Forelimb muscle (tissue), 1 donor: ENCODE measurements at places on chromosomes 13 and 19. TPM values are rescaled to one million over a fixed set of nuclear protein-coding genes. Genes with fewer than 3 reads are reported as not detected.

DNA sequence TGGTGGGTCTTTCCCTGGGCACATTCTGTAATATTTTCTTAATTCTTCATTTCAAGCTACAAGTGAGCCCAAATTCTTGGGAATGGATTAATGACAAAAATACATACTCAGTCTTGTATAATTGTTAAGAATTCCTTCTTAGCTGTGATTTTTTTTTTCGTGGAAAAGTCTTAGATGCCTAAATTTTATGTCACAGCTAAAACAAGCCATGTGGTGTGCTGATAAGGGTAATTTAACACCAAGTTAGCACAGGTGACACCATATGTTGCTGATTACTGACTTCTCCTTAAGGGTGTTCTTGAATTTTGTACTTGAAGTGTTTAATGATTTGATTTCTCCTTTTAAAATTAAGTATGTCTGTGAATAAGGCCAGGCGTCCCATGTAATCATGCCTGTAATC lies 29.3 kb downstream of the WDFY2 start:
- no peak for DNase-seq

DNA sequence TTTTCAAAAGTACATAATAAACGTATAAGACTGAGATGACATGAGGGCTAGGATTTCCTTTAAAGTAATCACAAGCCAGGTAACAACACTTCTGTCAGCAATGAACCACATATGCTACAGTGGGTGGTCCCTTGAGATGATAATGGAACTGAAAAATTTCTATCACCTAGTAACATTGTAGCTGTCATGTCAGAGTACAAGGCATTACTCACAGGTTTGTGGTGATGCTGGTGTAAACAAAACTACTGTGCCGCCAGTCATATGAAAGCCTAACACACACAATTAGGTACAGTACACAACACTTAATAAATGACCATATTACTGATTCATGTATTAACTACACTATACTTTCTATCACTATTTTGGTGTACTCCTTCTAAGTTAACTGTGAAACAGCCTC lies 36.8 kb downstream of the MIPEP start:
- DNase-seq, result no peak

DNA sequence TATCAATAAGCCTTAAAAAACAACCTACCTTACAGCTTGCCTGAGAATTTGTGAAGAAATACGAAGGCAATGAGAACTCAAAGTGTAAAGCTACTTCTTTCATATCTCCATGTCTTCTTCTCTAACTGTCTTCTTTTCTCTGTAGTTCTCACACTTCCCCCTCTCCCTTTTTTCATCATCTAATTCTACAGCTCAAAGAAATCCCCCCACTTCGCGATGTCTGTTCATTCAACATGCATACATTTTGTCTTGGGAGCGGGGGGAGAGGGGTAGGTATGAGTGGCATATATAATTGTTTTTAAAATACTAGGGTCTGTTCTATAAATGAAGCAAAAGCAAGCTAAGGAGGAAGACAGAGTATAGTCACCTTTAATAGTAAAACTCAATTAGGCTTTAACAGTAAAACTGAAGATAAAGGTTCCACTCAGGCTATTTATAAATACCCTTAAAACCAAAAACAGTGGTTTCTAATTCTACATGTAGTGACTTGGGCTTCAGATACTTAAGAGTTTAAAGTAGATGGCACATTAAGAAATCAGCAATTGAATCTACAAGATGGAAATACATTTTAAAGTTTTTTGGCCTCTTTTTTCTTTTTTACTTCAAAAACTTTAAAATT lies 106.9 kb downstream of the KLF12 start:
- DNase-seq, result no peak

DNA sequence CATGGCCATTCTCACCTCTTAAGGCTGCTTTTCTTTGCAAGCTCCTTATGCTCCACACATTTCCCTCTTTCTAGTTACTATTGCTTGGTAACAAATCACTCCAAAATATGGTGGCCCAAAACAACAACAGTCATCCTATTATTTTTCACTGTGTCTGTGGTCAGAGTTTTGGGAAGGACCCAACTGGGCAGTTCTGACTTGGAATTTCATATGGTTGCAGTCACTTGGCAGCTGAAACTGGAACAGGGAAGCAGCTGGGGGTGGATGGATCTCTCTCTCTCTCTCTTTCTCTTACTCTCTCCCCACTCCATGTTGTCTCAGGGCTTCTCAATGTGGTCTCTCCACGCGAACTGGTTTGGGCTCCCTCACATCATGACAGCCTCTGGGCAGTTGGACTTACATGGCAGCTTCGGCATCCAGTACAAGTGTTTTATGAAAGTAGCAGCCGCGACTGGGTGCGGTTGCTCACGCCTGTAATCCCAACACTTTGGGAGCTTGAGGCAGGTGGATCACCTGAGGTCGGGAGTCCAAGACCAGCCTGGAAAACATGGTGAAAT lies 39.6 kb downstream of the NUMBL start:
- no peak for DNase-seq

DNA sequence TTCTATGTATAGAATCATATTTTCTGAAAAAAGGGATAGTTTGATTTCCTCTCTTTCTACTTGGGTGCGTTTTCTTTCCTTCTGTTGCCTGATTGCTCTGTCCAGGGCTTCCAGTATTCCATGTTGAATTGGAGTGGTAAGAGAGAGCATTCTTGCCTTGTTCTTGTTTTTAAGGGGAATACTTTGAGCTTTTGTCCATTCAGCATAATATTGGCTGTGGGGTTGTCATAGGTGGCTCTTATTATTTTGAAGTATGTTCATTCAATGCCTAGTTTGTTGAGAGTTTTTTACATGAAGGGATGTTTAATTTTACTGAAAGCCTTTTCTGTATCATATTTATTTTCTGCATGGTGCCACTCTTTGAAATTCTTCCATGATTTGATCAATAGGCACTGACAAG lies 173.5 kb upstream of the IRS2 start:
- DNase-seq, result no peak

- DNase-seq, result no peak
Observed at GRCh38 chr19:13637664-13638063, 126.7 kb upstream of the MRI1 start.

DNA sequence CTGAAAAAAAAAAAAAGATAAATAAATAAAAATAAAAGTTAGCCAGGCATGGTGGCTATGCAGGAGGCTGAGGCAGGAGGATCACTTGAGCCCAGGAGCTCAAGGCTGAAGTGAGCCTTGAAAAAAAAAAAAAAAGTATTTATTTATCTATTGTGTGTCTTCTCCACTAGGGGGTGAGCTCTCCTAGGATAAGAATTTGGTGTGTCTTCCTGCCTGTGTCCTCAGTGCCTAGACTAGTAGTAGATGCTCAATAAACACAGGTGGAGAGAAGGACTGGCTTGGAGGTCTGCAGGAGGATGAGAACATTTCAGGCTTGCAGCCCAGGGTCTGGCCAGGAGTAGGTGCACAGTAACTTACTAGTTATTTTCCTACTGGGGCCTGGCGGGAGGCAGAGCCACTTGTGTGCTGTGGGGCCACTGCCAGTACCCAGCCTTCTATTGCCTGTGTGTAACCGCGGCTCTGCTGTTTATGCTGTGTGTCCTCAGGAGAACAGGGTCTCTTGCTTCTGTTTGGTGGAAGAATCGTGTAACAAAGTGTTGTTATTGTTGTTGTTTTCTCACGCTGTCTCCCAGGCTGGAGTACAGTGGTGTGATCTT lies 5.4 kb downstream of the LMTK3 start:
- no peak for DNase-seq

GRCh38 chr13:59488436-59488835 lies 675.3 kb downstream of the DIAPH3 start:
- DNase-seq, result no peak

- no peak for DNase-seq
Observed at GRCh38 chr19:35160629-35161433, 6.3 kb downstream of the FXYD5 start.

DNA sequence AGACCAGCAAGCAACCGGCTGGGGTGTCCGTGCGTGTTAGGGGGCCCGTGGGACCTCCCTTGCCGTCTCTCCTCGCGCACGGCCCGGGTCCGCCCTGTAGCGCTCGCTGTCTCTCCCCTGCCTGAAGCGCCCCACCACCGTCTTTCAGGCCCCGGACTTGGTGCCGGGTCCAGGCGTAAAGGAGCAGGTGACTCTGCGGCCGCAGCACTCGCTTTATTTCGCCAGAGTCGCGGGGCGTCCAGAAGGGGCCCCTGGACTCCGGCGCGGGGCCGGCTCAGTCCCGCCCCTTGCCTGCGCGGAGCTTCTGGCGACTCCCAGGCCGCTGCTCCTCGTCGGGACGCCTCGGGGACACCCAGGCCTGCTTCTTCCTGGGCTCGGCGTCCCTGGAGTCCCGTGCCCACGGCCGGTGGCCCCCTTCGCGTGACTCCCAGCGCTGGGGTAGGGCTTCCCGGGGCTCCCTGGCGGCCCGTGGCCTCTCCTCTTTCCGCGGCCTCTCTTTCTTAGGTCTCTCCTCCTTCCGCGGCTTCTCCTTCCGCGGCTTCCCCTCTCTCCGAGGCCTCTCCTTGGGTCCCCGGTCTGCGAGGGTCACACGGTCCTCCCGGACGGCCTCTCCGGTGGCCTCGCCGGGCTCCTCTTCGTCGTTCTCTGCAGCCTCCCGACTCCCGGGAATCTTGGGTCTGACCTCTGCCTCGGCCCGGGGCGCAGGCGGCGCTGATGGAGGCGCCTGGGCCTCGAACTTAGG lies 3.1 kb downstream of the AMH start:
- DNase-seq, result no peak

Gene RDH8
- polyA plus RNA-seq, result not detected

Gene BRCA2
- polyA plus RNA-seq, result 2.0 TPM

Gene SLC7A9
- polyA plus RNA-seq, result 0.62 TPM

Gene ENOX1
- polyA plus RNA-seq, result 8.2 TPM

Gene PKN1
- polyA plus RNA-seq, result 65.8 TPM

Gene BRSK1
- 7.4 TPM for polyA plus RNA-seq
